ENCODE measurements at places on chromosomes 3 and 15.

DNA sequence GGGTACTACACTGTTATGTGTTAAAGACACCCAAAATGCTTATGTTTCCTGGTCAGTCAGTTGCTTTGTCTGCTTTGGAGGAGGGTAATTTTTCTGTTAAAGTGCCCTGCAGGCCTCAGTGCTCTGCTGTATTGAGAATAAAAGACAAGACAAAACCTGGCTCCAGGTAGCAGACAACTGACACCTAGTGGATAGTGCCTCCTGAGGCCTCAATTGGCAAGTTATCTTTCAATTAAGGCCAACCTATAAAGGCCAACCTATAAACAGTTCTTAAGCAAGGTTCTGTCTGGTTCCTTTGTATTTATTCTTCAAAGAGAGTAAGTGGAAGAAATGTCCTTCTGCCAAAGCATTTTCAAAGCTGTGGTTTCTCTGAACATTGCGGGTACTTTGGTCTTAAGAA, 773.8 kb downstream of the MECOM start:
- no peak for DNase-seq

- DNase-seq, result no peak
Measured at GRCh38 chr15:60673918-60674558, 195.1 kb upstream of the ICE2 start.

GRCh38 chr15:73283366-73283962, 85.3 kb downstream of the HCN4 start:
- no peak for DNase-seq

DNA sequence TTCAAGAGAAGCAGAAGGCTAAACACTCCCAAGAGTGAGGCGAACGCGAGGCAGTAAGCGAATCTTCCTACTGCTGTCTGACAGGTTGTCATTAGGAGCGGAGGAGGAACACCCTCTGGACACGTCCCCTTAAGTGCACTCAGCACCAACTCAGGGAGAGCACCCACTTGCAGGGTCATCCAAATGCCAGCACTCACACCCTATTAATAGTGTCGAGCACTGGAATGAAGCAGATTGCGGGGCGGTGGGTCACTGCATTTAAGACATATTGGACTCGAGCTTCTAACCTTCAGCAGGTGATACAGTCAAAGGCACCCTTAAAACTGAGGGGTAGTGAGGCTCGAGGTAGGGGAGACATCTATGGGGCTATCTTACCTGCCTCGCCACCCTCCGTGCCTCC, 28.7 kb downstream of the SH3BP5 start:
- no peak for DNase-seq

DNA sequence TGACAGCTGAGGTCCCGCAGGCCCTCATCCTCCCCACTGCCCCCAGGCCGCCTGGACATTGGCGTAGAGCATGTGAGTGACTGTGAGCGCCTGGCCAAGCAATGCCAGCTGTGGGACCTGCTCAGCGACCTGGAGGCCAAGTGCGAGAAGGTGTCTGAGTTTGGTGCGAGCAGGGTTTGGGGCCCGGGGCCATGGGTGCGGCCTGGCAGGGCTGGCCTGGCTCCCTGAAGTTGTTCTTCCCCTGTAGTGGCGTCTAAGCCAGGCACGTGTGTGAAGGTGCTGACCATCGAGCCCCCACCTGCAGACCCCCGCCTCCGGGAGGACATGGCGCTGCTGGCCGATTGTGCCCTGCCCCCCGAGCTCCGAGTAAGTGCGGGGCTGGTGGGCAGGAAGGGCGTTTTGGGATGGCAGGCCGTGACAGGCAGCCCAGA, 4.2 kb downstream of the ABTB1 start:
- DNase-seq, result no peak

DNA sequence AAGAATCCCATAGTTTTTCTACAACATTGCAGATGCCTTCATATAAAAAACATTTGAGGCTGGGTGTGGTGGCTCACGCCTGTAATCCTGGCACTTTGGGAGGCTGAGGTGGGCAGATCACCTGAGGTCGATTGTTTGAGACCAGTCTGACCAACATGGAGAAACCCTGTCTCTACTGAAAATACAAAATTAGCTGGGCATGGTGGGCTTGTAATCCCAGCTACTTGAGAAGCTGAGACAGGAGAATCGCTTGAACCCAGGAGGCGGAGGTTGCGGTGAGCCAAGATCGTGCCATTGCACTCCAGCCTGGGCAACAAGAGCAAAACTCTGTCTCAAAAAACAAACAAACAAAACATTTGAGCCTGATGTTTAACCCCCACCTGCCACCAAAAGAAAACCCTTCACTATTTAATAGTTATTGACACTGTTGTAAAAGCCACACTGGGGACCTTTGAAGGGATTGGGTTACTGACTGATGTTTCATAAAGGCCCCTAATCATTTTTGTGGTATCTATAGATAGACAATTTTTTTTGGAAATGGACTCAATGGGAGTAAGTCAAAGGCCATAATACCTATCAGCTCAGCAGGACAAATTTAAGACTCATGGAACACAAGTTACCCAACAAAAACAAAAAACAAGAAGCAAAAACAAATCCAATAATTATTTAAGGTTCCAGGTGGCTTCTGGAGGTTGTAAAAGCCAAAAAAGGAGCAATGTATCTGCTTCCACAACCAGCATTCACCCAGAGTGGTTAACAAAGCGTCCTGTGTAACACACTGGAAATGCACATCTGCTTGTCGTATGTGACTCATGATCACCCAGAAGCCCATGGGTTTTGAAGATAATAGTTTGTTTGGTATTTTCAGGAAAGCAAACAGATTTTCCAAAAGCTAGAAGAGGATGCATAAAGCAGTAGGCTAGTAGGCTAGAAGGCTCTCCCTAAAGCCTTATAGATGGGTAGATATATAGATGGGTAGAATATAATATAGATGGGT, 41.2 kb downstream of the CDCP1 start:
- DNase-seq, result no peak

GRCh38 chr15:79798311-79798710, 98.5 kb downstream of the MTHFS start:
- DNase-seq, result no peak

GRCh38 chr3:9898467-9899241, 4.0 kb upstream of the IL17RE start:
- no peak for DNase-seq

DNA sequence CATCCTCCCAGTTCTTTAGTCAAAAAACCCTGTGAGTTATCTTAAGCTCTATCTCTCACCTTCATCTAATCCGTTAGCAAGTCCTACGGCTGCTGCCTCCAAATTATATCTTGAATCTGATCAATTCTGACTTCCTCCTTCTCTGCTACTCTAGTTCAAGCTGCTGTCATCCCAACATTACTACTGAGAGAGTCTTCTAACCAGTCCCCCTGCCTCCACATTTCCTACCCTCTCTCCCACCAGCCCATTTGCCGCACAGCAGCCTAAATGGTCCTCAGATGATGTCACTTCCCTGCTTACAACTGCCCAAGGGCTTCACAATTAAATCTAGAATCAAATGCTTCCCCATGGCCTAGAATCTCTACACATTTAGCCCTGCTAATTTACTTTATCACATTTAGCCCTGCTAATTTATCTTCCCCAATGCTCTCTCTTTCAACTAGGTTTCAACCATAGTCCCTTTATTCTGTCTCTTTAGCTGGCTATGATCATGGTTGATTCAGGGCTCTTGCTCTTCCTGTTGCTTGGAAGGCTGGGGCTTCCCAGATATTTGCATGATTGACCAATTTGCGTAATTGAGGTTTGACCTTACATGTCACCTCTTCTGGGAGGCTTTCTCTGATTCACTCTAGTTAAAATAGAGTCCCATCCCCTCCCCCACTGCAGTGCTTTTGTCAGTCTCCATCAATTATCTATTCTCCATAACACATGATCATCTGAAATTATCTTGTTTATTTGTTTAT, 11.0 kb upstream of the ARL14 start:
- DNase-seq, result peak; percentile 8

DNA sequence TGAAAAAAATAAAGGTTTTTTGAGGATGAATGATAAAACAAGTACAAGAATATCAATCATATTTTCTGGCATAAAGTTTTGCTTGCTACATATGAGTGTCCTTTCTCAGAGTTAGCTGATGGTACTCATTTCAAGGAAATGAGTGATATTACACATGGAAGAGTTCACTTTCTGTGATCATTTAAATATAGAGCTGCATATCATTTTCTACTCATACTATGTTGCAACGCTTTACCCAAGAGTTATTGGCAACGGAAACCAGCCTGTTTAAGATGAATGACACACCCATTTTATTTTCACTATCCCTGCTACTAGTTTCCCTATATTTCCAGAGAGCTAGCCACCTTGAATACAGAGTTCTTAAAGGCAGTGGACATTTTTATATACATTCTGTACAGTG, 35.4 kb upstream of the RBMS3 start:
- no peak for DNase-seq

- no peak for DNase-seq
Measured at GRCh38 chr15:69424001-69424400, 9.9 kb downstream of the KIF23 start.

DNA sequence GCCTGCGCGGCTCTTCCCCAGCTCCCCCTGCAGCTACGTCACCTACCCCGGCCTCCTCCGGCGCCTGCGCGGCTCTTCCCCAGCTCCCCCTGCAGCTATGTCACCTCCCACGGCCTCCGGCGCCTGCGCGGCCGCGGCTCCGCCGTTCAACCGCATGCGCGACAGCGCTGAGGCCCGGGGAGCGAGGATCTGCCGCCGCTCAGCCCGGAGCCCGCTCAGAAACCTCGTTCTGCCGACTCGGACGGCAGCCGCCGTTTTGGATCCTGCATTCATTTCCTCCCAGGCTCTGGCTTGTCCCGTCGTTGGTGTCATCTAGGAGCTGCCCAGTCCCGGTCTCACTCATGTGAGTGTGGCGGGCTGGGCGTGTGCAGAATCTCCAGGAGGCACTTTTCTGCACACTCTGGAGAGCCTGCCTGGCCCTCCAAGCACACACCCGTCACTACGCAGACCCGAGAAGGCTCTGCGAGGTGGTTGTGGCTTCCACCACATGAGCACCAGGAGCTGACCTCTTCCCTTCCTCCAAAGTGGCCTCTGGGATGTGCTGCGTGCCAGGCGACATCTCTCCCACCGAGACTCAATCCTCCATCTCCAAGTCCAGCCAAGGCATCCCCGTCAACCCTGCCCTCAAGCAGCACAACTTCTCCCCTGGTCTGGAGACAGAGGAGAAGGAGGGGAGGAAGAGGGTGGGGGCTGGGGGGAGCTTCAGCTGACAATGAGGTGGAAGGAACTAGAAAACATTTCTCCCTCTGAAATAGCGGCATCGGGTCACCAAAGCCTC, 165.3 kb downstream of the CHSY1 start:
- no peak for DNase-seq

GRCh38 chr3:17823816-17824215, 81.4 kb upstream of the TBC1D5 start:
- DNase-seq, result no peak

GRCh38 chr15:101266787-101267186, 10.5 kb downstream of the SELENOS start:
- DNase-seq, result no peak

DNA sequence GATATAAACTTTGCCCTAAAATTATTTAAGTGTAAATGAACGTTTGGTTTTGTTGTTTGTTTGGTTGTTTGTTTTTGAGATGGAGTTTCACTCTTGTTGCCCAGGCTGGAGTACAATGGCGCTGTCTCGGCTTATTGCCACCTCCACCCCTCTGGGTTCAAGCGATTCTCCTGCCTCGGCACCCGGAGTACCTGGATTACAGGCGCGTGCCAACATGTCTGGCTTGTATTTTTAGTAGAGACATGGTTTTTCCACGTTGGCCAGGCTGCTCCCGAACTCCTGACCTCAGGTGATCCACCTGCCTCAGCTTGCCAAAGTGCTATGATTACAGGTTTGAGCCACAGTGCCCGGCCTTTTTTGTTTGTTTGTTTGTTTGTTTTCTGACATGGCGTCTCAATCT, 87.9 kb upstream of the CHD2 start:
- DNase-seq, result no peak

DNA sequence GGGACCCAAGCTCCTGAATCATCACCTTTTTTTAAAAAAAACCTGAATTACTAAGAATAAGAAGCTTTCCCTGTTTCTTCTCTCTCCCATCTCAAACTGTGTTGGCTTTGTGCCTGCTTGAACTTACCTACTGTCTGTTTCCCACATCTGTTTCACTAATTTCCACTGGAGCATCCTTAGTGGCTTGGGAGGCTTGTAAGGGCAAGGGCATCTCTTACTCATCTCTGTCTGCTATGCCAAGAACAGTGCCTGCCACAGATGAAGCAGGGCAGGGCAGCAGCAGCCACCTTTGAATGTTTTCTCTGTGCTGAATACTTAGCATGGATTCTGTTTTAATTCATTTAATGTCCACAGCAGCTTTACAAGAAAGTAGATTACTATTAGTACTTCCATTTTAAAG, 42.3 kb downstream of the SNRK start:
- DNase-seq, result no peak

DNA sequence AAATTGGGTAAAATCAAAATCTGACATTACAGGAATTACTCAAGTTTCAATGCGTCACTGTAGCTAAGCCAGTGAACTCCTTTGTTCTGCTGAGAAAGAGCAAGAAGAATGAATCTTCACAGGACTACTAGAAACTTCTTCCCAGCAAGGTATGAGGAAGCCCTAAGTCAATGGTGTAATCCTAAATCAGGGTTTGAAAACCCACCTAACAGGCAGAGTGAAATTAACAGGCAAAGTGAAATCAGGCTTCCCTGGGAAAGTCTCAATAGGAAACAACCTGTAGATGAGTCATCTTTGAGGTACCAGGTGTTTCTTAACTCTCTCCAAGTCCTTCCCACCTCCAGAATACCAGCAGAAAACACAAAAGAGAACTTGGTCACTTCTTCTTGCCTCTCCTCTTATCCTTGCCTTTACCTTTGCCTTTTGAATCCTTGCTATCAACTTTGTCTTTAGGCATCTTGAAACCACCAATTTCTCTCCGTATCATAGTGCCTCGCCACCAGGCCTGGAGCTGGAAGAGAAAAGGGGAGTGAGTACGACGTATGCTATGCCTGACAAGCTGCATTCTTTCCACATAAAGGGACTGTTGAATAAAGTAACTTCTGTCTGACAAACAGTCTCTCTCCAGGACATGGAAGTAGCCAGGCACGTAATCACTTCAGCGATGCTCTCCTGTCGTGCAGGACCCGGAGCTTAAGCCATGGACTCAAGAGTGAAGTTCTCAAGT, 60.6 kb upstream of the RPL35A start:
- no peak for DNase-seq

- DNase-seq, result no peak
Measured at GRCh38 chr15:75720787-75721479, 8.3 kb upstream of the CSPG4 start.

- DNase-seq, result no peak
Measured at GRCh38 chr15:73712107-73712506, 27.9 kb downstream of the CD276 start.

DNA sequence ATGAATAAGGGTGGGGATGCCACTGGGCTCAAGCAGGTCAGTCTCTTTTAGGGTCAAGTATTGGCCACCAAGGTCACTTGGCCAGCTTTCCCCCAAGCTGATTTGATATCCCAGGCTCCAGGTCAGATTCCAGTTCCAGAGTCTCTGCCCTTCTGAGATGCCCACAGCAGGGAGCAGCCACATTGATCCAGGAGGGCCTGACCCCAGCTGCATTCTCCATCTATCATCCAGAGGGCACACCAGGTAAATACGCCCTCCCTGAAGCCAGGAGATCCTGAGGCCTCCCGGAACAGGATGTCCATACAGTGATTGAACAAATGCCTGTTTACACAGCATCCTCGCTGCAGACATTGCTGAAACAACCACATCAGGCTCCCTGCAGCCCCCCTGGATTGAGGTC, 264.6 kb upstream of the TLE3 start:
- no peak for DNase-seq
